ENCODE measurements at places on chromosomes 5 and 9. TPM values are rescaled to one million over a fixed set of nuclear protein-coding genes. Genes with fewer than 3 reads are reported as not detected.

DNA sequence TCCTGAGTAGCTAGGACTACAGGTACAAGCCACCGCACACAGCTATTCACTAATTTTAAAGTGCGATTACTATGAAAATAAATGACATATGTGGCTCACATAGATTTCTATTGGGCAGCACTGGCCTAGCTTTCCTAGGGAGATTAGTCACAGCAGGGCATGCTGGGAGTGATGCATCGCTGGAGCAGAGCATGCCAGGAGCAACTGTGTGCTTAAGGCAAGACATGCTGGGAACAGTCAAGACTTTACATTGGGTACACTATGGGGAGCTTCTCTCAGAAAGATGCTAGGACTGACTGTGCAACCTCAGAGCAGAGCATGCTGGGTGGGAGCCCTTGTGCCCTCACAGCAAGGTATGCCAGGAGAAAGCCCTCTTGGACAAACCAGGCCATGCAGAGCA lies 9.3 kb downstream of the ST6GALNAC6 start:
- no peaks in the 10 kb centered on the region for H3K27me3 ChIP-seq
- H3K4me1 ChIP-seq, result no peaks in the 10 kb centered on the region
- H3K36me3 ChIP-seq, result peaks cover 45% of the 10 kb centered on the region
- no peak overlapping the region for H3K27ac ChIP-seq
- DNase-seq, result no peak
- no peak overlapping the region for H3K4me3 ChIP-seq

GPRIN1 gene
- 3.3 TPM for total RNA-seq

RETREG1 gene
- 11.6 TPM for total RNA-seq

- no peak for DNase-seq
- H3K36me3 ChIP-seq, result no peaks in the 10 kb centered on the region
- H3K4me1 ChIP-seq, result peaks cover 13% of the 10 kb centered on the region
- H3K4me3 ChIP-seq, result no peak overlapping the region
- H3K27me3 ChIP-seq, result peaks cover 43% of the 10 kb centered on the region
These were observed 12.2 kb upstream of the CARTPT start for GRCh38 chr5:71706906-71707305.

PTTG1 gene
- total RNA-seq, result 34.5 TPM
